Glutamatergic neuron (in vitro differentiated cells): ENCODE measurements at places on chromosomes 6 and 20. TPM values are rescaled to one million over a fixed set of nuclear protein-coding genes. Genes with fewer than 3 reads are reported as not detected.

GRCh38 chr6:49744259-49744658 is at the start of gene CRISP3:
TSS of gene CRISP3 (minus strand) at chr6:49744388. CDS start at chr6:49744367, 21 bp downstream.
- no peak for DNase-seq
- no peaks in the 10 kb centered on the region for H3K4me1 ChIP-seq
- H3K4me3 ChIP-seq: no peak within 1 kb of the TSS
- no peak within 1 kb of the TSS for H3K27ac ChIP-seq
- H3K27me3 ChIP-seq: peaks cover 2% of the 10 kb centered on the region
- H3K36me3 ChIP-seq: no peaks in the 10 kb centered on the region

- H3K4me1 ChIP-seq: no peaks in the 10 kb centered on the region
- H3K36me3 ChIP-seq: no peaks in the 10 kb centered on the region
- H3K27ac ChIP-seq: no peak overlapping the region
- no peak overlapping the region for H3K4me3 ChIP-seq
- no peak for DNase-seq
- H3K27me3 ChIP-seq: no peaks in the 10 kb centered on the region
These were observed 9.8 kb upstream of the NDUFAF4 start for GRCh38 chr6:96907498-96907897.

GRCh38 chr6:116265041-116265829 is 11.4 kb upstream of the TSPYL4 start:
- no peak overlapping the region for H3K4me3 ChIP-seq
- H3K27ac ChIP-seq: no peak overlapping the region
- H3K36me3 ChIP-seq: peaks cover 26% of the 10 kb centered on the region
- no peaks in the 10 kb centered on the region for H3K4me1 ChIP-seq
- DNase-seq: no peak

DNA sequence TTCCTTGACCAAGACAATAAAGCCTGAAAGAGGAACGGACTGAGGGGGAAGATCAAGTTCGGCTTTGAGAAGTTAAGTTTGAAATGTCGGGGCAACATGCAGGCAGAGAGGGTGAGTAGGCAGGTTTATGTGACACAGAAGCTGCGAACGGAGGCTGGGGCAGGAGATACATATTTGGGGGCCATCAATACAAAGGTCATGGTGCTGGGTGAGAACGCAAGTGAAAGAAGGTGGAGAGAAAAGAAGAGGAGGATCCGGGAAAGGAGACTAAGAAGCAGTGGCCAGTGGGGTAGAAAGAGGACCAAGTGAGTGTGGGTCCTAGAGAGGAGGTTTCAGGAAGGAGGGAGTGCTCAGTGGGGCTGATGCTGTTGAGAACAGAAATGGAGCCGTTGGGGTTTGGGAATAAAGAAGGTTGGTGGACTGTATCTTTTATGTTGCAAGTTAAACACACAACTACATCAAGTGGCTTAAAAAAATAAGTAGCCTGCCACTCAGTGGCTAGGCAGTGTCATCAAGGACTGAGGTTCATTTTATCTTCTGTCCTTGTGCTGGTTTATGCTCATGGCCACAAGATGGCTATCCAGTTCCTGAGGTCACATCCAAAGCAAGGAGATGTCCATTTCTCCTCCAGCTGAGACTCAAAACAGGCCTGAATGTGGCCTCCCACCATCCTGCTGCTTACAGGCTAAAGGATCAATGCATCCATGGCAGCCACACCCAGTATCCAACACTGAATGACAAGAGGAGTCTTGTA is 1.7 kb upstream of the BLCAP start:
- no peak overlapping the region for H3K27ac ChIP-seq
- H3K4me3 ChIP-seq: peak overlapping the region; percentile 41
- peaks cover 26% of the 10 kb centered on the region for H3K4me1 ChIP-seq
- no peak for DNase-seq
- no peaks in the 10 kb centered on the region for H3K36me3 ChIP-seq

DNA sequence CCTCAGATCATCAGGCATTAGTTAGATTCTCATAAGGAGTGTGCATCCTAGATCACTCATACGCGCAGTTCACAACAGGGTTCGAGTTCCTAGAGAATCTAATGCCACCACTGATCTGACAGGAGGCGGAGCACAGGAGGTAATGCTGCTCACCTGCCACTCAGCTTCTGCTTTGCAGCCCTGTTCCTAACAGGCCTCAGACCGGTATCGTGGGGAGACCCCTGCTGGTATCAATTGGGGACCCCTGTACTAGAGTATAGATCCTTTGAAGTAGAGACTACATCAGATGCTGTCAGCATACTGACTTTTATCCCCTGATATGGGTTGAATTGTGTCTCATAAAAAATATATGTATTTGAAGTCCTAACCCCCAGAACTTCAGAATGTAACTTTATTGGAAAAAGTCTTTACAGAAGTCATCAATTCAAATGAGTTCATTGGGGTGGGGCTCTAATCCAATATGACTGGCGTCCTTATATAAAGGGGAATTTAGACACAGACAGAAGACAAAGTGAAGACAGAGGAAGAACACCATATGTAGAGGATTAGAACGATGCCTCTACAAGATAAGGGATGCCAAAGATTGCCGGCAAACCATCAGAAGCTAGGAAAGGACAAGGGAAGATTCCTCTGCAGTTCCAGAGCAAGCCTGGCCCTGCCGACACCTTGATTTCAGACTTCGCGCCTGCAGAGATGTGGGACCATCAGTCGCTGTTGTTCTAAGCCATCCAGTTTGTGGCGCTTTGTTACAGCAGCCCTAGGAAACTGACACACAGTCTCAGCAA is 104.4 kb upstream of the BTBD3 start:
- no peak overlapping the region for H3K4me3 ChIP-seq
- no peaks in the 10 kb centered on the region for H3K36me3 ChIP-seq
- no peak overlapping the region for H3K27ac ChIP-seq
- no peak for DNase-seq

DNA sequence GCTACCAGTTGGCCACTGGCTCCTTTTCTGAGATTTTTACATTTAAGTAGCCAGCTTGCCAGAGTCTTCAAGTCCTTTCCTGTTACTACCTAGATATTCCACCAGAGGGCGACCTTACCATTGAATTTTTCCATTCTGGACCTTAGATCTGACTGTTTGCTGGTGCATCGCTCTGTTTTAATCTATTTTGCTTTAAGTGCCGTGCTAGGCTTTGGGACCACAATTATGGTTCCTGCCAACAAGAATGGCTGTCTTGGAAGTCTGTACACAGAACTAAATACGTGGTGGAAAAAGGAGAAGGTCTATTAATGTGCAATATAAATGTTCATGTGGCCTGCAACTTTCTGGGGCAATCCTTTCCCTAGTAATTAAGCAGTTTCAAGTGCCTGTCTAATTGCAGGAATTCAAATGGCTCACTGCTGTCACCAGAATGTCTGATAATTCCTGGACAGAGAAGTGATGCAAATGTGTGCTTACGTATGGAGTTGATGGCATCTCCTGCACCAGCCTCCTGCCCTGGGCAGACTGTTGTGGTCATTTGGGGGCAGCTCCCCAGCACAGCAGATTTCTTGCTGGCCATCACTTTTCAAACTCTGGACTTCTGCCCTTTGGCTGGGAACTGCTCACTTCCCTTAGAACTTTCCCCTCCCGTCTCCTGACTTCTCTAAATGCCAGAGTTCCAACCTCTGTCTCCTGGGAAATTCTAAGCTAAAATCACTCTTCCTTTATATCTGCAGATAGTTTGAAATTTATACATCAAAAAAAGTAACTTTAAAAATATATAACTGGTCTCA is 5.6 kb upstream of the HLA-DOA start:
- H3K27ac ChIP-seq: no peak overlapping the region
- peaks cover 5% of the 10 kb centered on the region for H3K4me1 ChIP-seq
- no peak overlapping the region for H3K4me3 ChIP-seq

DNA sequence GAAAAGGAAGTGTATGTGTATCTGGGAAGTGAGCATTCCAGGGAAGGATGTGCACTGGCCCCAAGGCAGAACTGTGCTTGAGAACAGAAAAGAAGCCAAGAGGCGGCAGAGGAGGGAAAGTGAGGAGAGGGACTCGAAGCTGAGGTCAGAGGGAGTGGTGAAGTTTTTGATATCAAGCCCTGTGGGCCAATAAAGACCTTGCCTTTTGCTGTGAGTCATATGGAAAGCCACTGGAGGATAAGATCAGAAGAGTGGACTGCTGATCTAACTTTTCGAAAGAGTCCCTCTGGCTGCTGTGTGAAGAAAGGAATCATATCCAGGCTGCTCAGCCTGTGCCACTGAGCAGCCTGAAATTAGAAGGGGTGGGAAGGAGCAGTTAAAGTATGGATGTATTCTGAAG is 99.4 kb downstream of the EYA4 start:
- H3K27ac ChIP-seq: no peak overlapping the region
- H3K4me1 ChIP-seq: no peaks in the 10 kb centered on the region
- no peaks in the 10 kb centered on the region for H3K36me3 ChIP-seq
- no peak for DNase-seq

- H3K4me3 ChIP-seq: no peak overlapping the region
- peaks cover 3% of the 10 kb centered on the region for H3K27me3 ChIP-seq
- no peak for DNase-seq
- no peaks in the 10 kb centered on the region for H3K36me3 ChIP-seq
- no peak overlapping the region for H3K27ac ChIP-seq
- no peaks in the 10 kb centered on the region for H3K4me1 ChIP-seq
These were observed 811 bp upstream of the ARMH2 start for GRCh38 chr6:24799541-24799915.

- H3K27ac ChIP-seq: no peak overlapping the region
- no peaks in the 10 kb centered on the region for H3K36me3 ChIP-seq
- H3K4me3 ChIP-seq: no peak overlapping the region
- no peak for DNase-seq
- H3K27me3 ChIP-seq: no peaks in the 10 kb centered on the region
These were observed 7.2 kb downstream of the MYLIP start for GRCh38 chr6:16136091-16136490.

DNA sequence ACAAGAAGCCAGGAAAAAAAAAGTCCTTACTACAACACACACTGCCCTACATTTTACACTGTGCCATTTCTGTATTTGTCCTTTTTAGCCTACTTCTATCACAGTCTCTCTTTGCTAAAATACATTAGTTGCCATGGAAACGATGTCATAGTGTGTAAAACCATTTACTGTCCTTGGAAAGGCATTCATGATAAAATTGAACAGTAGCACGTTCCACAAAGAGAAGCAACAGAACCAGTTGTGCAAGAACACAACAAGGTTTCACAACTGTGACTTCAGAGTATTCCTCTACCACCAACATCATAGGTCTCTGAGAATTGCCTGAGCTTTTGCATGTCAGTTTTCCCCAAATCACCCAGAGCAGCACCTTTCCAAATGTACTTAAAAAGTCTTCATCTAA is 20.5 kb downstream of the FYN start:
- peak overlapping the region; percentile 79 for H3K27ac ChIP-seq
- no peak for DNase-seq
- H3K4me3 ChIP-seq: peak overlapping the region; percentile 51
- no peaks in the 10 kb centered on the region for H3K36me3 ChIP-seq

GRCh38 chr6:29680416-29680815 is 536 bp downstream of the ZFP57 start:
- H3K36me3 ChIP-seq: no peaks in the 10 kb centered on the region
- peaks cover 2% of the 10 kb centered on the region for H3K27me3 ChIP-seq
- H3K4me1 ChIP-seq: no peaks in the 10 kb centered on the region
- no peak overlapping the region for H3K27ac ChIP-seq

DNA sequence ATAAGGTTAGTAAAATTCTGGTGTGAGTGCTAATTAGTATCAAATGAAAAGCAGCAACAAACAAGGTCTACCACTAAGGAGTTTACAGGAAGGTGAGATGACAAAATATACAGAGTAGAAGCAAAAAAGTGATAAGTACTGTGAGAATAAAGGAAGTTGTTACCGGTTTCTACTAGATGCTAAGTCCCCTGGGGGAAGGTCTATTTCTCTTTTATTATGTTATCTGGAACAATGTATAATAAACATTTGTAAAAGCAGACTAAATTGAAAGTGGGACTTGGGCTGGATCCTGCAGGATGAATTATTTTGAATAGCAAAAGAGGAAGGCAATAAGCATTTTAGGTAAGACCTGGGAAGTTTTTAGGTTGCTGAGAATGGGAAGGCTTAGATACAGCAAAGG is 158.7 kb upstream of the SLC22A16 start:
- H3K36me3 ChIP-seq: no peaks in the 10 kb centered on the region
- no peak overlapping the region for H3K4me3 ChIP-seq
- H3K27me3 ChIP-seq: no peaks in the 10 kb centered on the region
- DNase-seq: no peak
- H3K27ac ChIP-seq: no peak overlapping the region

DNA sequence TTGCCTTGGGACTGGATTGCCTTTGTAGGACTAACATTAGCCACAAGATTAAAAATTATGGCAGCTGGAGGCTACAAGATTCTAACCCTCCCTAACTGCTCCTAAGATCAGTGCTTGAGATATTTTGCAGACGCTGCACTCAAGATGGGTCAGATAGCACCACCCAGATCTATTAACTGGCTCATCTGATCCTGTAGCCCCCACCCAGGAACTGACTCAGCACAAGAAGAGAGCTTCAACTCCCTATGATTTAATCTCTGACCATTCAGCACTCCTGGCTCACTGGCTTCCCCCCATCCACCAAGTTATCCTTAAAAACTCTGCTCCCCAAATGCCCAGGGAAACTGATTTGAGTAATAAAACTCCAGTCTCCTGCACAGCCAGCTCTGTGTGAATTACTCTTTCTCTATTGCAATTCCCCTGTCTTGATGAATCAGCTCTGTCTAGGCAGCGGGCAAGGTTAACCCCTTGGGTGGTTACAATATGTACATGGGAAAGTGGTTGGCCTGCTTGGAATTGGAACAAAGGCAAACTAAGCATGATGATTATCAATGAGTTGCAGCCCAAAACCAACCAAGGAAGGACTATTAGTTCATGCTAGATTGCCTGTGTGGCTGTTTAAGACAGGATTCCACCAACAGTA is 111.3 kb downstream of the OR2B2 start:
- H3K27ac ChIP-seq: no peak overlapping the region
- no peaks in the 10 kb centered on the region for H3K27me3 ChIP-seq

- no peak for DNase-seq
- H3K27ac ChIP-seq: no peak overlapping the region
- no peak overlapping the region for H3K4me3 ChIP-seq
- H3K4me1 ChIP-seq: no peaks in the 10 kb centered on the region
- H3K36me3 ChIP-seq: no peaks in the 10 kb centered on the region
These were observed 226.5 kb upstream of the CDH4 start for GRCh38 chr20:61025536-61025935.

DNA sequence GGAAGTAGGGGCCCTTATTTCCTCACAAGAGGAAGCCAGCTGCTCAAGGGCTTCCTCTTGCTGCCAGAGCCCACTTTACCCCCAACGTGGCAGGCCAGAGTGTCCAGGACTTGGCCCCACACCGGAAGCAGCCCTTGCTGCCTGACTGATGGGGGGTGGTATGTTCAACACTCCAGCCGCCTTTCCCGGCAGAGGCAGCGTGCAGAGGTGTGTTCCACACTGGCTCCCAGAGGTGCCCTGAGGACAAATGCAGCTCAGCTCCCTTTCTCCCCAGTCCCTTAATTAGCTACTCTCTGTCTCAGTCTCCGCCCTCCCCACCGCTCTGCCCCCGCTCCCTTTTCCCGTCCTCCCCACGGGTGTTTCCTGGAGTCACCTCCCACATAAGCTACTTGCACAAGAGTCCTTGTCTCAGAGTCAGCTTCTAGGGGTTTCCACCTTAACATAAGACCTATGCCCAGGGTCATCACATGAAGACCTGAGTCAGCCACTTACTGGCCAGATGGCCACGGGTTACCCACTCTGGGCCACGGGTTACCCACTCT is 61.7 kb upstream of the SHLD1 start:
- no peak overlapping the region for H3K27ac ChIP-seq
- no peaks in the 10 kb centered on the region for H3K4me1 ChIP-seq
- no peak for DNase-seq
- H3K27me3 ChIP-seq: peaks cover 6% of the 10 kb centered on the region
- H3K4me3 ChIP-seq: no peak overlapping the region

The TREM2 gene
- not detected for total RNA-seq

The CNPY3 gene
- 36.8 TPM for total RNA-seq

The TUBB1 gene
- total RNA-seq: not detected

The DNAH8 gene
- not detected for total RNA-seq

The DLL1 gene
- total RNA-seq: 34.3 TPM

The CTAGE9 gene
- total RNA-seq: not detected
